Pulmonary artery endothelial cell (primary cell): ENCODE measurements at places on chromosomes 1 and 21. TPM values are rescaled to one million over a fixed set of nuclear protein-coding genes. Genes with fewer than 3 reads are reported as not detected.

DNA sequence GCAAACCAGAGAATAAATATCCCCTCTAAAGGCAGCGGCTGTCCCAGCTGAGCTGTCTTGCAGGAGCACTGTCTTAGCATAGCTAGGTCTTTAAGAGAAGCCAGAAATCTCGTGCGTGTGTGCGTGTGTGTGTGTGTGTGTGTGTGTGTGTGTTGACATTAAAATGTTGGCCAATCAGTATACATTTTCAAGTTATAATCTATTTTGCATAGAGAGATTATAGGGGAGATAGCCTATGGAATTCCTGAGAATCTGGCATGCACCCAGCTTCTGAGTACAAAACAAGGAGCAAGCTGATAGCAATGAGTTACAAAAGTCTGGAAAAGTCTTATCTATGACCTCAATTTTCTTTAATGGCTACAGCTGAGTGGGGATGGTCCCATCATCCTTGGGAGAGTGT, 17.7 kb downstream of the METTL13 start:
- DNase-seq = no peak

DNA sequence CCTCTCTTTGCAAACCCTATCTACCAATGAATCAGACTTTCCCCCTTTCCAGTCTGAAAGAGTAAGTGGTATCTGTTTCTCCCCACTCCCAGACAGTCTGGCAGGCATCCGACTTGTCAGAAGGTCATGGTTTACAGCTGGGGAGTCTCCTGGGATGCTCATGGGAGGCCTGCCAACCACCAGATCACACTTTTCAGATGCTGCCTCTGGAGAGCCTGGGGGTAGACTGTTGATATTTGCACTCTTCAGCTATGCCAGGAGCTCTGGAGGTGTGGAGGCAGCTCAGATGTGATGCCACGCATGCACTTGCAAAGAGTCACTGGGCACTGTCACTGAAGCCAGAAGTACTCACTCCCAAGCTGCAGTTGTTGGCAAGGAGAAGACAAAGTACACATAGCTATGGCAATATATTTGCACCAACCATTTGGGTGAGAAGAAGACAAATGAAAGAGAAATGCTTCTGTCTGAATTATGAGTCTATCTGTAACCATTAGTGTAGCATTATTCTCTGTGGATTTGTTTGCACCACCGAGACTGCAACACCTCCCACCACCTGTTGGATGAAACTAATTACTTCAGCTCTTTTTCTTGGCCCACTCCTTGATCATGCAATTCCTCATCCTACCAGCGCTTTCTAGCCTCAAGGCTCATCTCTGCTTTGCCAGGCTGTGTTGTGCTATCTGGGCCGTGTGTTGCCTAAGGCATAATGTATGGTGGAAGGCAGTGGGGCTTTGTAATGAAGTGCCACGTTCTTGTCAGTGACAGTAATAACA, 133.0 kb upstream of the SPAG17 start:
- no peak for DNase-seq

- no peak for DNase-seq
These were observed 72.3 kb upstream of the CSF3R start for GRCh38 chr1:36555041-36555440.

DNA sequence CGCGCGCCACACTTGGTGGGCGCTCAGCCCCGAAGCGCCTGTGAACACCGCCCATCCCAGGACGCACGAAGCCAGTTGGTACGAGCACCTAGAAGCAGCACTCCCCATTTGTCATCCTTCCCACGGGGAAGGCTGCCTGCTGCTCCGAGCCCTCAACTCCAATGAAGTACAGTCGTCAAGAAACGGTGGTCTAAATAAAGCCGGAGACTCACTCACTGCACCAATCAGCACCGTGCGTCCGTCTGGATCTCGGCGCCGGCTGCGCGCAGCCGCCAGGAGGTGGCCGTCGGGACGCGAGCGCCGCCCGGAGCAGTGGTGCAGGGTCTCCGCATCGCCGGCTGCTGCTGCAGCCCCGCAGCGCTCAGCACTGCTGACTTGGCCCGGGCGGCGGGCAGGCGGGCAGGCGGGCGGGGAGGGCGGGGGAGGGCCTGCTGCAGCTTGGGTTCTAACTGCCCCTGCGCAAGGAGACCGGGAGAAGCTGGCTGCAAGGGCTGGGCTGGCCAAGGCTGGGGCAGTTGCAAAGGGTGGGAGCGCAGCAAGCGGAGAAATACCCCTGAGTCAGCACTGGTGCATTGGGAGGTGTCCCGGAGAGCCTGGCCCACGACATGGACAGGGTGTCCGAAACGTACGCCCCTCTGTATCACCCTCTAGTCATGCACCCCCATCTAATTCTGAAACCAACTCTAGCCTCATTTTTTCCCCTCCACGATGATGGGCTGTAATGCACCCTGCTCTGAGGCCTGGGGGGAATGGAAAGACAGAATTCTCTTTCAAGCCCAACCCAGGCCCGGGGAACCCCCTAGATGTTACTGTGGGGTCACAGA, 35.8 kb upstream of the H6PD start:
- no peak for DNase-seq

Gene VANGL2
- total RNA-seq = not detected in 2 replicates

- peak; percentile 1 for DNase-seq
These were observed 735.4 kb downstream of the LTN1 start for GRCh38 chr21:28257276-28257675.

DNA sequence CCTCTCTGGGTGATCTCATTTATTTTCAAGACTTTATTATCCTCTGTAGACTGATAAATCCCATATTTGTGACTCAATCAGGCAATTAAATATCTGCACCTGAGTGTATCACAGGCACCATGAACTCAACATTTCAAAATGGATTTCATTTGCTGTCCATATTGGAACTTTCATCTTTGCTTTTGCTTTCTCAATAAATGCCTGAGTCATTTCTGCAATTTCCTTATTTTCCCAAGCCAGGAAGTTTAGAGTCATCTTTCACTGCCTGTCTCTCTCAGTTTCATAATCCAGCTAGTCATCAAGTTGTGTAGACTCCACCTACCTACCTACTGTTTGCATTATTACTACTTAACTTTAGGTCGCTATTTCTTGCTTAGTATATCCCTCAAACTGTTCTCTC, 540.9 kb downstream of the LMO4 start:
- peak; percentile 4 for DNase-seq

DNA sequence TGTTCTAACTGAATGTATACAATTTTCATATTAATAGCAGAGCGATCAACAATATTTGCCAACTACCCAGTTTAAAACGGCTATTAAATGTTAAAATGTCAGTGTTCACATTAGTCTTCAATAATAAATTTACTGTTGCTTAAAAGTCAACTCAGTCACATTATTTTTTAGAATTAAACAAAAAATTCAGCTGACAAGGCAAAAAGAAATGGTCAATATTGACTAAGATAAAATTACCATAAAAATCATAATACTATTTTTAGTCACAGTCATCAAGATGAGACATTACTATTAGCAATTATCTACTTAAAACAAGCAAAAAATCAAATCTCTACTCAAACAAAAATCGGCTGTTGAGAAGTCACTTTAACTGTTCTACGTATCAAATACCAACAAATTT, 1.5 kb downstream of the ANKRD13C start:
- no peak for DNase-seq

- DNase-seq = no peak
These were observed 17.2 kb upstream of the PRSS38 start for GRCh38 chr1:227798078-227798802.

DNA sequence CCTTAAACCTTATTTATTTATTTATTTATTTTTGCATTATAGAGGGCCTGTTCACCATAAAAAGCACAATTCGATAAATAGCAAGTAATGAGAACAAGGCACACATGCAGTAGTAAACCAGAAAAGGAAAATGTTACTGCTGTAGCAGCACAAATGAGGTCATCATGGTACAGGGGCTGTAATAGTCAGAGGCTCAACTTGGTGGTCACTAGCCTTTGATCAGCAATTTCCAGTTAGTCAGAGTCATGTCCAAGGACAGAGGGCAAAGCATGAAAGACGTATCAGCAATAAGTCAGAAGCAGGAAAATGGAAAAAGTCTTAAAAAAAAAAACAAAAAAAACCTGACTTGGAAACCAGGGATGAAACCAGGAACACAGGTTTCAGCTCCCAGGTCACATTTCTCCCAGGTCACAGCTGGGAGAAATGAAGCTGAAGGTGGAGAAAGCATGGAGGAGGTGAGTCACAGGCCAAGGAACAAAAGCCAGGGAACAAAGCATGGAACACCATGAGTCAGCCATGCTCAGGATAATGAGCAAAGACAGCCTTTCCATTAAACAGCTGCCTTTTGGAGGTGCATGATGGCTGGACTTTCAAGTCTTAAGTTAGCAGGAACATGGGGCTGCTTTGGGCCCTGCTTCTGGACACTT, 556.3 kb downstream of the LTN1 start:
- peak; percentile 22 for DNase-seq

- DNase-seq = no peak
These were observed 546 bp upstream of the ZNF697 start for GRCh38 chr1:119648620-119649004.

GRCh38 chr1:203450001-203450400, 25.6 kb upstream of the PRELP start:
- no peak for DNase-seq

DNA sequence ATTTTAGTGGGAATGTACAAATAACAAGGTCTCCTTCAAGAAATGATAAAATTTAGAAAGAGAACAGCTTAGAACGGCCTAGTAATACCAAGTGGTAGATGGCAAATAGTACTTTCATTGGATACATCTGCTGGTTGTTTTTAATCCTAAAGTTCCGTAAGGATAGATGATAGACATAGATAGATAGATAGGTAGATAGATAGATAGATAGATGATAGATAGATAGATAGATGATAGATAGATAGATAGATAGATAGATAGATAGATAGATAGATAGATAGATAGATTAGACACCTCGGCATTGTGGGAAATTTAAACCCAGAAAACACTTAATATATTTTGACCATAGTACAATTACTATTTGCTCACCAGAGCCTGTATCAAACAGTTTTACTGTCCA, 288.5 kb downstream of the TPR start:
- DNase-seq = no peak

Gene TMOD4
- not detected in 2 replicates for total RNA-seq

Gene TNFSF4
- total RNA-seq = 49.1 and 117 TPM in 2 replicates
